ENCODE measurements at places on chromosomes 7 and 10.

DNA sequence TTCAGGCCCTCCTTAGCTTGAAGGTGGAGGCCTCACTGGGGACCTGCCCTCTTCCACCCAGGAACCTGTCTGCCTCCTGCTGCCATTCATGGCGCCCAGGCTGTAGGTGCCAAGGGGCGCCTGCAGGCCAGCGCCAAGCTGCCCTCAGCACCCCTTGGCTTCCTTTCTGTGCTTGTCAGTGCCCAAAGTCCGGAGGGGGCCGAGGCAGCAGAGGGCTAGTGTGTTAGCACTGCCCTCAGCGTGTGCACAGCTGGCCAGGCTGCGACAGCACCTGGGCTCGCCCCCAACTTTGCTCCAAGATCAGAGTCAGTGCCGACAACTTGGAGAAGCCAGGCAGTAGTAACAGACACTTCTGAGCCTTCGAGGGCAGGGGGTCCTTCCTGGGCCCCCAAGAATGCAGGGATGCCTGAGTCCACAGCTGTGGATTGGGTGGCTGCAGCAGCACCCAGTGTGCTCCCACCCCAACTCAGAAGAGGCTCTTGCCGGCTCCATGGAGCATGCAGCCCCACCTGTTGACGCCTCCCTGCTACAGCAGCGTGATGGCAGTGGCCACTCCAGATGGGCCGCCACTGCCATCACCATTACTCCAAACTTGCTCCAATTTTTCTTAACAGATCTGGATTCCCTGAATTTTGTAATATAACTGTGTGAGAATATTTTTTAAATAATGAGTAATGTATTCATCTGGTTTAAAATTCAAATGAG lies 41.7 kb downstream of the CACUL1 start:
- DNase-seq: no peak

DNA sequence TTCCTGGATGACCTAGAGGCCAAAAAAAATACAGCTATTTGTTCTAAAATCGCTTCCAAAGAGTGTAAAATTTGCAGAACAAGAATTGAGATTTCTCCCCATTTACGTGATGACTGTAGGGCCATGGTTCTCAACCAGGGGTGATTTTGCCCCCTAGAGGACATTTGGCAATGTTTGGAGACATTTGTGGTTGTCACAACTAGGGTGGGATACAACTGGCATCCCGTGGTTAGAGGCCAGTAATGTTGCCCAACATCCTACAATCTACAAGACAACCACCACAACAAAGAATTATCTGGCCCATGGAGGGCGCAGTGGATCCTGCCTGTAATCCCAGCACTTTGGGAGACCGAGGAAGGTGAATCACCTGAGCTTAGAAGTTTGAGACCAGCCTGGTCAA lies 22.8 kb upstream of the MALSU1 start:
- no peak for DNase-seq

DNA sequence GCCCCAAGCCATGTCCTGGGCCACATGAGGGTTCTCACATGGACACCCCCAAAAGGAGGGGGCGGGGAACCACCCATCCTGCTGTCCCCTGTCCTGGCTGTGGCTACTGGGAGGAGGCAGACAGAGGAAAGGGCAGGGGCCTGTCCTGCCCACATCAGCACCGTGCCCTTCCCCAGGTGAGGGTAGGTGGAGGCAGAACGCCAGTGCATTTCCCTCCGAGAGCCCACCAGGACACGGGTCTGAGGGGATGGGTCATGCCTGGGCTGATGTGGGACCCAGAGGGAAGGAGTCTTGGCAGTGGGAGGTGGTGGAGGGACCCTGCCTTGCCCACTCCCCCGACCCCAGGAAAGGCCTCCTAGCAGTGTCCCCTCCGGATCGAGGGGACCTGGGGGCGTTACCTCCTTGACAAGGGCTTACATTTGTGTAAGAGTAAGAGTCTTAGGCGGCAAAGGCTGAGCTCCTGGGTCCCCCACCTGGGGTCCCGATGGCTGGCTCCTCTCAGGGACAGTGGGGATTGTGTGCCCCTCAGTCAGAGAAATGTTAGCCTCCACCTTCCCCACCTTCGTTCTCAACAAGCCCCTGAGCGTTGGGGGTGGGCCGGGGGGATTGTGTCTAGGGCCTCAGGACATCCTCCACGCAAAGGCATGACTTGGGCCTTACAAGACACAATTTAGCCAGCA lies 6.1 kb downstream of the CRYGN start:
- no peak for DNase-seq

GRCh38 chr10:125868372-125868975 lies 12.6 kb downstream of the DHX32 start:
- DNase-seq: peak; percentile 12
